ENCODE measurements at places on chromosomes 16 and 17. TPM values are rescaled to one million over a fixed set of nuclear protein-coding genes. Genes with fewer than 3 reads are reported as not detected.
A peak's percentile ranks its signal among the peaks of the same experiment; 100 is the strongest.

GRCh38 chr17:28871056-28871579, 16.3 kb downstream of the ERAL1 start:
- no peak for DNase-seq

DNA sequence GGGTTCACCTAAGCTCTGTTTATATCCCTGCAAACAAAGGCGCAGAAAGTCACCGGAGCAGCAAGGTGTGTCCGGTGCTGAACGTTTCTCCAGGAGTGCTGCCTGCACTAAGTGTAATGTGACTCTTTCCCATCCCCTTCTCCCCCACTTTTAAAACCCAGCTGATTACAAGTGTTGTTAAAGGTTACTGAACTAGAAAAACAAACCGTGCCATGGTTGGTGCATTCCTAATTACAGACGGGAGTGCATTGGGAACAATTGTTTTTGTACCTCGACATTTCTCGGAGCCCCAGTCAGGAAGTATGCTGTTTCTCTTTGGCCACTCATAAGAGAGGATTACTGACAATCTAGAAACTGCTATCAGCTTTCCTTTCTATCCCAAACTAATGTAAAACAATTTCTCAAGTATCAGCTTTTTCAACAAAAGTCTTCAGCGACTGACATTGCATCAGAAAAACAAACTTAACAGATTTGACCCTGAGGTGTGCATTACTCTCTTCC, 441.0 kb upstream of the SALL1 start:
- no peak for DNase-seq

- DNase-seq: no peak
Observed at GRCh38 chr16:28604186-28604565, 5.7 kb downstream of the SULT1A1 start.

GRCh38 chr16:12833926-12834325, 30.2 kb upstream of the CPPED1 start:
- peak; percentile 2 for DNase-seq

The RNF112 gene
- 0.20 TPM for total RNA-seq

Data from NCI-H460 (cell line).